ENCODE measurements at places on chromosomes 7 and 10.

- no peak for DNase-seq
These were observed 1469.5 kb upstream of the CELF2 start for GRCh38 chr10:9547936-9548904.

- DNase-seq, result no peak
These were observed 1412.4 kb upstream of the CELF2 start for GRCh38 chr10:9605231-9605630.

GRCh38 chr7:39336442-39336841 lies 229.8 kb upstream of the YAE1 start:
- DNase-seq, result no peak

GRCh38 chr7:7103343-7104313 lies 78.7 kb upstream of the C1GALT1 start:
- DNase-seq, result no peak

DNA sequence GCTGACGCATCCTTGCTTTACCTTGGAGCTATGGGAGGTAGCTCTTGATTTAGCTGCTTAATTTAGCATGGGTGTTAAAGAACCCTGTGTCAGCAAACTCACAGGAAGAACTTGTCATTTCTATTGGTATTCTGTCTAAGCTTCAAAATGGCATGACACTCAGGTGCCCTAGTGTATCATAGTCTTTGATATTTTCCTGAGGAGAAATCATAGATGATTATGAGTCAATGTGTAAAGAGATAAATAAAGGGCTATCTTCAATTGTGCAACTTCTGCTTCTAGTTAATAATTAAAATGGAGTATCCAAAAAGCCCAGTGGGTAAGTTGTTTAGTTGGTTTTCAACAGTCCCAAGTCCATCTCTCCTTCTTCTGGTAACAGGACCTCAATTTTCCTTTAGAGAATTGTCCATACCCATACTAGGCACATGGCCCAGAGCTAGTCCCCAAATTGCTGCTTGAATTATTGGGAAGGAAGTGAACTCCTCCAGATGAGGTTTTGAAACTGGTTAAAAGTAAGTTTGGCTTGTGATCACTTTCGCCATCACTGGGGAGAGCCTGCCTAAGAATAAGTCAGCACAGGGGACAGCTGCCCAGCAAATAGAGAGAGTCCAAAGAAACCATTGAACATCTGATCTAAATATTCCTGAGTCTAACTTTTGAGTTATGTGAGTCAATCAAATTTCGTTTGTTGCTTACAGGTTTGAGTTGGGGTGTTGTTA lies 169.0 kb upstream of the PHYHIPL start:
- no peak for DNase-seq
